ENCODE measurements at places on chromosomes 1 and 21.

DNA sequence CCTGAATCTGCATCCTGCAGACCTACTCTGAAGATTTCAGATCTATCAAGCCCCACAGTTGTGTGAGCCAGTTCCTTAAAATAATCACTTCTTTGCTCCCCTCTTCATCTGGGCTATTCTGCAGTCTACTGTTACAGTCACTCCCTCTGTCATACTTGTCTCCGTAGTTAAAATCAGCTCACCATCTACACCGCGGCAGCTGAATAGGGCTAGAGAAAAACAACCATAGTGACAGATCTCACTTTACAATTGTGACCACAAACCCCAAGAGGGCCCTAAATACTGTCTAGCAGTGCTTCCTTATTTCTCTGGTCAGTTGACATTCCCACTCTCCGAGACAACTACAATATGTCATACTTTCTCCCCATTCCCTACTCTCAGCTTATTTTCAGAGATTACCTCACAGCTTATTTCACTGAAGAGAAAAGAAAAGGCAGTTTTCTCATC, 12.9 kb downstream of the DESI2 start:
- DNase-seq = no peak

- no peak for DNase-seq
Measured at GRCh38 chr21:26185021-26185420, 14.5 kb upstream of the APP start.

DNA sequence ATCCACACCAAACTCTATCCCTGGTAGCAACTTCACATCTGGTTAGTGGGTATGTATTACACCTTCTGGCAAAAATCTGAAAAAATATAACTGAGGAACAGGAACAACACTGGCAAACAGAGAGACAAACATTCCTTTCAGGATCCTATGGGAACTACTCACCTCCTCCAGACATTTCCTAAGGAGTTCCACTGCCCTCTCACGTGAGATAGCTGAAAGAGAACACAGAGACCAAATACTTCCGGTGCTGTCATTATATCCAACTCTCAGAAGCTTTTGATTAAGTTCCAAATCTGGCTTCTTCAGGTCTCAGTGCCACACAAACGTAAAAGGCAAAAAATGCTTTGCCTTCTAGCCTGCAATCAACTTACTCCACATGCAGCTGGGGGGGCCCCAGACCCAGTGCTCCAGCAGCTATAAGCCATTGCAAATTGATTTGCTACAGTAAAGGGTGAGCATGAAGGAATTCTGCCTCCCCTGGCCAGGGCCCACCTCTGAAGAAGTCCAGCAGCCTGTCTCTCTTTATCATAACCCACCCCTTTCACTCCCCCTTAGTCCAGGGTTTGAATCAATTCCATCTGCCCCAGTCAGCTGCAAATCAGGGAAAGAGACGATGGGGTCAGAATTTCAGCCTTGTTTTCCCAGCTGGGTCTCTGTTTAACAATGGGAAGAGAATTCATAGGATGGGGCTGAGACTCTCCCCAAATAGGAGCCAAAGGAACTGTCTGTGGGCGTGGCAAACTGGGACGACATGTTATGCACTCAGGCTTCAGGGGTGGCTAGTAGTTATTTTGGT, 32.2 kb downstream of the TFAP2E start:
- no peak for DNase-seq

DNA sequence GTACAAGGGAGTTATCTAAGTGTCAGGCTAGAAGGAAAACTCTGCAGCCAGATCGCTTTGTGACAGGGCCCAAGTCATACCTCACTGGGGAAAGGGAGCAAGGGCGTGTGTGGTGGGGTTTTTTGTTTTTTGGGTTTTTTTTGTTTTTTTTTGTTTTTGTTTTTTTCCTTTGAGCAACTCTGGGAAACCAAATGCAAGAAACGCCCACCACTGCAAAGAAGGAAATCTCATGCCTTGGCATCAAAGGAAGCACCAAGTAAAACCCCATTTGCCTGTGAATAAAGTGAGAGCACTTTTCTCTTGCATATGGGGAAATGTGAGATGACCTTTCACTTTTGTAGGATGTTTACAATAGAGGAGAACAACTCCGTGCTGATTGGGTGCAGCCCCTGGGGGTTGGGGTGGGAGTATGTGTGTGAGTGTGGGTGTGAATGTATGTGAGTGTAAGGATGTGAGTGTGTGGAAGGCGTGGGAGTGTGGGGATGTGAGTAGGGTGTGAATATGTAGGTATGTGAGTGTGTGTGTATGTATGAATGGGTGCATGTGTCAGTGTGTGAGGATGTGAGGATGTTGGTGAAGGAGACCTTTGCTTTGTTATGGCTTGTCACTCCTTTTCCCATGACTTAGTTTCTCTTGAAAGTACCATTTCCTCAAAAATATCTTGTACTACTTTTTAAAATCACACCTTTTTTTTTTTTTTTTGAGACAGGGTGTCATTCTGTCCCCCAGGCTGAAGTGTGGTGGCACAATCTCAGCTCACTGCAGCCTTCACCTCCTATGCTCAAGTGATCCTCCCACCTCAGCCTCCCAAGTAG, 34.6 kb downstream of the IL12RB2 start:
- no peak for DNase-seq

DNA sequence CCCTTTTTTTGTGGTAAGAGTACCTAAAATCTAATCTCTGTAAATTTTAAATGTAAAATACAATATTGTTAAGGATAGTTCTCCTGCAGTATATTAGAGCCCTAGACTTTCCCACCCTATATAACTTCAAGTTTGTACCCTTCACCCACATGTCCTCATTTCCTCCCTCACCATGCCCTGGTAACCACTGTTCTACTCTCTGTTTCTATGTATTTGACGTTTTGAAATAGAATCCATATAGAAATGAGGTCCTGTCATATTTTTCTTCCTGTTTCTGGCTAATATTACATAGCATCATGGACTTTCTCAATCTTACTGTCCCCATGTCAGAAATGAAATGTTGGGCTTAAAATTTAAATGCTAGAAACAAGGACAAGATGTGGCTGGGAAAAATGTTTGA, 24.8 kb downstream of the GBP7 start:
- no peak for DNase-seq

GRCh38 chr21:25370311-25370744, 237.0 kb downstream of the MRPL39 start:
- DNase-seq = no peak

DNA sequence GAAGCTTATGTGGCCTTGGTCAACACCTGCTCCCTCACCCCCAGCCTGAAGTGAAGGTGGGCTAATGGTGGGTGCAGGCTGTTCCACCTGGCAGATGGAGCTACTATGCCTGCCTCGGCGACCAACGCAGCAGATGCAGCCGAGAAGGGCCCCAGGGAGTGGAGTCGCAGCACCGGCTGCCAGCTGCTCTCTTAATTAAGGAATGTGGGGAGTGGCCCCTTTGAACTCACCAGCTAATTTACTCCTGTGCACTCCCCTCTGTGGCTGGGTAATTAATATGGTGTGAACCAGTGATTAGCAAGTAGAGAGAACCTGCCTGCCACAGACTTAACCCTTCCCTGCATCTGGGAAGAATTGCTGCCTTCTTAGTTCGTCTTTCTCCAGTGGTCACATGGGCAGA, 3.3 kb upstream of the SLAMF8 start:
- no peak for DNase-seq

GRCh38 chr1:58814251-58815068, 30.6 kb upstream of the JUN start:
- DNase-seq = peak; percentile 90

DNA sequence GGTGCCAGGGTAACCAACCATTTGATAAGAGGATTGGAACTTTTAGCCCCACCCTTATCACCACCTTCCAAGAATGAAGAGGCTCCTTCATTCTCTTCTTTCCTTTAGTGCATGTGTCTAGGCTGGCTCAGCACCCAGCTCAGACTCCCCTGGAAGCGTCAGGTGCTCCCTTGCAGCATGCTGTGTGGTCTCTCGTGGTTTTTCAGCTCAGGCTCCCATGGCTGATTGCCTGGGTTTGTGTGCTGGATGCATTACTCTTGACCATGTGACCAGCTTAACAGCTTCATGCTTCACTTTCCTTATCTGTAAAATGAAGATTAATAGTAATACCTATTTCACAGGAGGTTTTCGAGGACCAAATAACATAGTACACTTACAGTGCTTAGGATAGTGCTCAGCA, 198.4 kb downstream of the HHAT start:
- no peak for DNase-seq

DNA sequence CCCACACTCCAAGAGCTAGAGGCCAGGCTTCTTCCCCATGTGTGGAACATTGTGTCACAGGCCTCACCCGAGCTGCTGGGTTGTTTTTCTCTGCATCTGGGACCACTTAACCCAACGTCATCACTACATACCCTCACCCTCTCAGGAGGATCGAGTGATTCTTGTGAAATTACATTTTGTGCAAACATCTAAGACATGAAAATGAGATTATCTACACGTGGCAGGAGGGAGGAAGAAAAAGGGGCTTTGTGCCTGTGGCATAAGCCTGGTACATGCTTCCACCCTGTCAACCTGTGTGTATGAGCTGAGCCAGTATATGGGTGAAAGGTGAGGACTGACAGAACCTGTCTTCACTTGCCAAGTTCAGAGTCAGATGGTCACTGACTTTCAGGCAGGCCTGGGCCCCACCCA, 1.6 kb downstream of the CPT2 start:
- no peak for DNase-seq

DNA sequence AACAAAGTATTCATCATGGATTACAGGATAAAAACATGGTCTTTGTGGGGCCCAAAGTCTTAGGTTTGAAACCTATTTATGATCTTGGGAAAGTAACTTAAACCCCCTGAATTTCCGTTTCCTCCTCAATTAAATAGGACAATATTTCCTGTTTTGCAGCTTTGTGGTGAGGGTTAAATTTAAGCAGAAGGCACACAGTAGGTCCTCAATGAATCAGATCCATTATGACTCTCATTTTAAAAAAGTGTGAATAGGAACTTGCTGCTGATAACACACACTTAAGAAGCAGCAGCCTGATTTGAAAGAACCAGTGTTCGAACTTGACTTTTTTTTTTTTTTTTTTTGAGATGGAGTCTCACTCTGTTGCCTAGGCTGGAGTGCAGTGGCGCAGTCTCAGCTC, 41.4 kb upstream of the VASH2 start:
- DNase-seq = no peak

- no peak for DNase-seq
Measured at GRCh38 chr1:222404710-222405109, 143.2 kb downstream of the HHIPL2 start.

DNA sequence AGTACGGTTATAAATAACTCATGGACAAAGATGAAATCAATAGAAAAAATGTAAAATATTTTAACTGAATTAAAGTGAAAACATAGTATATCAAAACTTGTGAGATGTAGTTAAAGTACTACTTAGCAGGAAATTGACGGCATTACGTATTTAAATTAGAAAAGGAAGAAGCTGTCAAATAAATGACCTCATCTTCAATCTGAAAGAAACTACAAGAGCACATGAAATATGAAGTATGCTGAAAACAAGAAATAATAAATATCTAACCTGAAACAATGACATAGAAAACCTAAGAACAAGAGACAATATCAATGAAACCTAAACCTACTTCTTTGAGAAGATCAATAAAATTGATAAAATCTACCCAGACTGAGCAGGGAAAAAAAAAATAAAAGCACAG, 122.2 kb upstream of the PDE4B start:
- no peak for DNase-seq

- DNase-seq = no peak
Measured at GRCh38 chr1:97980530-97980929, 59.7 kb upstream of the DPYD start.

- DNase-seq = peak; percentile 54
Measured at GRCh38 chr1:7616076-7616832, 154.8 kb upstream of the VAMP3 start.

DNA sequence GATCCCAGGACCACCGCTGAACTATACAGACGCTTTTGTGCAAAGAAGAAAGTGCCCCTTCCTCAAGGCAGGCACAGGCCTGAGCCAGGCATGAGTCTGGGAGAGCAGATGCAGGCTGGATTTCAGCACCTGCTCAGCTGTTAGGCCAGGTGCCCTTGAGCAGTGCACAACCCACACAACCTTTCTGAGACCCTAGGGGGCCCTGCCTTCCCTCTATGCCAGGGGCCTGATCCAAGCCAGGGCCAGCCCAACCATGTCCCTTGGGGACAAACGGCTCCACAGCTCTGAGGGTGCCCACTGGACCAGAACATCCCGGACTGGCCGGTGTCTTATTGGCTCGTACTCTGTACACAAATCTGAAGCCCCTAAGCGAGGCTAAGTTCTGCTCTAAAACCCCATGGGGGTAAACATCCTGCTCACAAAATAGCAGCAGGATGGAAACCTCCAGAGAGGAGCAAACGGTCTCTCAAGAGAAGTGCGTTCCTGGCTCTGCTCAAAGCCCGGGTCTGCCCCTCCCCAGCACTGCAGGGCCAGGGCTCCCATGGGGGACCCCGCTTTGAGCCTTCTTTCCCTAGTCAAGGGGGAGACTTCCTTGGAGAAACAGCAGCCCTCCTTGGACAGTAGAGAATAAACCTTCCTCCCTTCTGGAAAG, 275.1 kb downstream of the NPHP4 start:
- DNase-seq = no peak

GRCh38 chr1:231242516-231243198, 1.6 kb downstream of the GNPAT start:
- DNase-seq = no peak

GRCh38 chr1:91609551-91609950, 108.9 kb downstream of the CDC7 start:
- DNase-seq = no peak

DNA sequence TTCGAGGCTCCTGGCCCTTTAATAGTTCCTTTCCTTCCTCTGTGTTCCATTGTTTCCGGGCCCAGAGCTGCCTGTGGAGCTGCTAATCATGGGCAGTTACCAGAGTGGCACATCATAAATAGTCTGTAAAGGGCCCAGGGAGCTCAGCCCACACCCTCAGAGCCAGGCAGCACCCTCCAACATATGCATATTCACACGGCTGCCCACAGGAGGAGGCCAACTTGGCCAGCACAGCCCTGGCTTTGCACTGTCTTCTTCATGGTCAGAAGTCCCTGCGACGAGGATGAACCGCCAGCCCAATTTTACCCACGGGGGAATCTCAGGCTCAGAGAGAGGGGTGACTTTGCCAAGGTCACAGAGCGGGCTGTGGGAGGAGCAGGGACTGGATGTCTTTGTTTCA, 172.5 kb downstream of the TRABD2B start:
- DNase-seq = no peak

- no peak for DNase-seq
Measured at GRCh38 chr1:169371404-169371803, 3.4 kb downstream of the BLZF1 start.

- DNase-seq = no peak
Measured at GRCh38 chr1:199821029-199821779, 206.3 kb upstream of the NR5A2 start.

DNA sequence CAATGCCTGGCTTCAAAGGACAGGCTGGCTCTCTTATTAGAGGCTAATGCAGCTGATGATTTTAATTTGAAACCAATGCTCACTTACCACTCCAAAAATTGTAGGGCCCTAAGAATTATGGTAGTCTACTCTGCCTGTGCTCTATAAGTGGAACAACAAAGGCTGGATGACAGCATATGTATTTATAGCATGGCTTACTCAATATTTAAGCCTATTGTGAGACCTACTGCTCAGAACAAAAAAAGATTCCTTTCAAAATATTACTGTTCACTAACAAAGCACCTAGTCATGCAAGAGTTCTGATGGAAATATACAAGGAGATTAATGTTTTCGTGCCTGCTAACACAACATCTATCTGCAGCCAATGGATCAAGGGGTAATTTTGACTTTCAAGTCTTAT, 73.8 kb upstream of the DUSP10 start:
- DNase-seq = no peak

- DNase-seq = no peak
Measured at GRCh38 chr1:57752843-57753242, 329.0 kb upstream of the DAB1 start.

Measured in spleen (tissue), 13 donors.